ENCODE measurements at places on chromosomes 3 and 15.

DNA sequence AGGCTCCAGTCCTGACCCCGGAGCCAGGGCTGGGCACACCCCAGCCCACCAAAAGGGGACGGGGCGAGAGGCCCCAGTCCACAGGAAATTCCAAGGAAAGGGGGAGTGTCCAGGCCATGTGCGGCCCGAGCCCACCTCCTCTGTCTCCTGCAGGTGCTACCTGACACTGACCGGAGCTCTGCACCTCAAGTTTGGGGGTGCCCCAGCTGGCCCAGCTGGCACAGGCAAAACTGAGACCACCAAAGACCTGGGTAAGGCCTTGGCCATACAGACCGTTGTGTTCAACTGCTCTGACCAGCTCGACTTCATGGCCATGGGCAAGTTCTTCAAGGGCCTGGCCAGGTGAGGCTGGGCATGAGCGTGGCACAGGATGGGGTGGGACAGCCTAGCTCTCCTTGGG is 44.9 kb downstream of the DNAH1 start:
- peaks cover 73% of the 10 kb centered on the region for H3K36me3 ChIP-seq
- H3K4me1 ChIP-seq, result no peaks in the 10 kb centered on the region
- no peak overlapping the region for H3K27ac ChIP-seq
- no peaks in the 10 kb centered on the region for H3K27me3 ChIP-seq
- no peak for DNase-seq
- no peak overlapping the region for H3K4me3 ChIP-seq

DNA sequence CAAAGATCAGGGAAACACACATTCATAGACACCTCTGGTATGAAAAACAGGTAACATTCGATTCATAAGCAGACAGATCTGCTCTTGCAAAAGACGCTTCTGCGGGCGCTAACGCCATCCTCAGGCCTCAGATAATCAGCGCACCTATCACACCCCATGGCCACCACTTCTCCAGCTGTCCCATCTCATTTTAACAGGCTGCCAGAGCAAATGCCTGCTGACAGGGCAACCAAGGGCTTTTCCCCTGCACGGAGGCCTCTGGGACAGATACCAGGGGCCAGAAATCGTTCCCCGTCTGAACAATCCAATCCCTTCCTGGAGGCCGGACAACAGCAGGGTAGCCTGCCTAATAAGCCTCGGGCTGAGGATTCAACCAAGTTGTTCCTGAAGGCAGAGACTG is 15.2 kb downstream of the ABCC5 start:
- no peaks in the 10 kb centered on the region for H3K36me3 ChIP-seq
- no peak overlapping the region for H3K27ac ChIP-seq
- H3K27me3 ChIP-seq, result no peaks in the 10 kb centered on the region
- H3K4me1 ChIP-seq, result peaks cover 5% of the 10 kb centered on the region
- DNase-seq, result no peak

GRCh38 chr3:15151166-15151565 is 52.2 kb upstream of the RBSN start:
- H3K36me3 ChIP-seq, result no peaks in the 10 kb centered on the region
- H3K27ac ChIP-seq, result no peak overlapping the region
- H3K4me1 ChIP-seq, result no peaks in the 10 kb centered on the region

GRCh38 chr3:189664311-189664710 is 33.1 kb downstream of the TP63 start:
- no peaks in the 10 kb centered on the region for H3K36me3 ChIP-seq
- DNase-seq, result no peak
- no peaks in the 10 kb centered on the region for H3K4me1 ChIP-seq
- no peaks in the 10 kb centered on the region for H3K27me3 ChIP-seq

GRCh38 chr15:35047528-35047927 is 37.6 kb downstream of the NANOGP8 start:
- H3K4me1 ChIP-seq, result no peaks in the 10 kb centered on the region
- no peak for DNase-seq
- H3K36me3 ChIP-seq, result no peaks in the 10 kb centered on the region
- H3K4me3 ChIP-seq, result no peak overlapping the region

DNA sequence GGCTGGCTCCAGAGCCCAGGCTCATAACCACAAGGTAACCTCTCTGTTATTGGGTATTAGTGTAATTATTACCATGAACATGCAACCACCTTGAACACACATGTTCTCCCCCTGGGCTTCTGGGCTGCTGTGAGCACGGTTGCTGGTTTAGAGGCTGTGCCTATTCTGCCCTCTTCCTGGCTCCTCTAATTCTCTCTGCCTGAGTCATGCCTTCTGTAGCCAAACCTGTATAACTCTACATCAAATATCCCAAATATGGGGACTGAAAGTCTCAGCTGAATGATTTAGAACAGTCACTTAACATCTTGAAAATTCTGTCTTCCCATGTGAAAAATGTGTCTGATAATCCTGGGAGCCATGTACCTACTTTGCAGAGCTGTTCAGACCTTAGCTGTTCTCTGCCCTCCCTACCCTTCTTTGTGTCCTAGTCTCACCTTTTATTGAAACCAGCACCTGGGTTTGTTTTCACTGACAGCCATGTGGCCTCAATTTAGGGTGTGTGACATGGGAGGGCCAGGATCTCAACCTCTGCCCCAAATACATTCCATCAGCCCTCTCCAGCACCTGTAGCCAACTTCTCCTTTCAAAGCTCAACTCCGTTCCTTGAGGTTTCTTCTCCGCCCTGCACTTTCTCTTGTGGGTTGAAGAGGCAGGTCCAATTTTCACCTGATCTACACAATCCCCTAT is 60.7 kb downstream of the PDZRN3 start:
- no peaks in the 10 kb centered on the region for H3K36me3 ChIP-seq
- no peak overlapping the region for H3K4me3 ChIP-seq
- H3K4me1 ChIP-seq, result no peaks in the 10 kb centered on the region
- no peak for DNase-seq

GRCh38 chr15:88701561-88702095 is 62.8 kb downstream of the ISG20 start:
- no peak overlapping the region for H3K27ac ChIP-seq
- peaks cover 10% of the 10 kb centered on the region for H3K27me3 ChIP-seq
- H3K4me1 ChIP-seq, result peaks cover 12% of the 10 kb centered on the region
- no peak overlapping the region for H3K4me3 ChIP-seq
- DNase-seq, result peak; percentile 40

DNA sequence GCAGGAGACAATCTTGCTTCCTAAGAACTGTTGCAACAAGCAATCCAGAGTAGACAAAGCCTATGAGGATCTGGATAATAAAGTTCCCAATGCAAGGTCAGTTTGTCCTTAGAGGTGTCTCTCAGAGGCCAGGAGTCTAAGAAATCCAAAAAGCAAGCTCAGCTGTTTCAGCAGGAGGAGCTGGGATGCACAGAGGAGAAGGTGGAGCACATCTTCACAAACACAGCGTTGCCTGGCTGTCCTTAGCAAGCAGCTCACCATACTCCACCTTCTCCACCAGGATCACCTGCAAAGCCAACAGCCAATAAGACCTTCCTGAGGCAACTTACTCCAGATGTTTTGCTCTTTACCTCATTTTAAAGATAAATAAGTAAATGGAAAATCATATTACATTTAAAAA is 365 bp downstream of the ZBED2 start:
- DNase-seq, result no peak
- peaks cover 60% of the 10 kb centered on the region for H3K36me3 ChIP-seq
- no peak overlapping the region for H3K4me3 ChIP-seq
- H3K4me1 ChIP-seq, result peaks cover 20% of the 10 kb centered on the region
- H3K27me3 ChIP-seq, result no peaks in the 10 kb centered on the region

DNA sequence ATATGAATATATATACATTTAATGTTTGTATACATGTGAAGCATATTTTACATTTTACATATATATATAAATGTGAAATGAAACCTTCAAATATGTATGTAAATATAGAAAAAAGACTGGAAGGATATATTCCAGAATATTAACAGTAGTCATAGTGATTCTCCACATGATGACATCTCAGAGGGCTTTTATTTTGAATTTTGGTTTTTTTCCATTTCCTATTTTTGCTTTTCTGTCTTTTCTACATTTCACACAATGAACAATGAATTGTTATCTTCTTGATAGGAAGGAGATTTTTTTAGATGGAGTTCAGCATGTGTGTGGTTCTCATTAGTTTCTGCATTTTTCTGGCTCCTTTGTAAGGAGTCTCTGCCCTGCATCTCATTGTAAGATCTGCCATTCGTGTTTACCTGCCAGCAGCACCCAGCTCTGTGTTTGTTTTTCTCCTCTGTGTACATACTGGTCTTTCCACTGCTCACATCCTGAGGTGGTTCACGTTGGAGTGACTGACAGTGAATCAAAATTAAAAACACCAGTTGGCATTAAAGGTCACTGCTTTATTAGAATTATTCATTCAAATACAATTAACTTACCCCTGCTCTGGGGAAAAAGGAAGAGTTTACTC is 425.3 kb upstream of the MDFIC2 start:
- no peak overlapping the region for H3K4me3 ChIP-seq
- H3K27ac ChIP-seq, result no peak overlapping the region
- no peaks in the 10 kb centered on the region for H3K4me1 ChIP-seq
- no peak for DNase-seq

- no peaks in the 10 kb centered on the region for H3K27me3 ChIP-seq
- no peak for DNase-seq
- H3K4me3 ChIP-seq, result no peak overlapping the region
- H3K36me3 ChIP-seq, result peaks cover 73% of the 10 kb centered on the region
Measured at GRCh38 chr3:52649461-52650210, 36.1 kb downstream of the PBRM1 start.

DNA sequence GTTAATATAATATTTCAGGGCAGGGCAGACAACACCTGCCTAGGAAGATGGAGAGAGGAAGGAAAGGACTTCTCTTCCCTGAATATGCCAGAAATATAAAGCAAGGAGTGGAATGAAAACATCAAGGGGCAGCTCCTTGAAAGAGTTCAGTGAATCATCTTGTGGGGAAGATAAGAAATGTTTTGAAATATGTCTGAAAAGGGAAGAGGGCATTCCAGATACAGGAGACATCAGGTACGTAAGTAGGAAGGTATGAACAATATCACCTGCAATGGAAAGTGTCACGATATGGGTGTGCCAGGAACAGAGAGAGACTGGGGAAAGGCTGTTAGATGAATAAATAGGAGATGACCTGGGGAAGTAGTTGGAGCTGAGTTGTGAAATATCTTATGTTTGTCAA is 75.8 kb upstream of the WDR72 start:
- no peaks in the 10 kb centered on the region for H3K4me1 ChIP-seq
- H3K27me3 ChIP-seq, result no peaks in the 10 kb centered on the region
- H3K36me3 ChIP-seq, result no peaks in the 10 kb centered on the region
- H3K4me3 ChIP-seq, result no peak overlapping the region
- no peak overlapping the region for H3K27ac ChIP-seq

DNA sequence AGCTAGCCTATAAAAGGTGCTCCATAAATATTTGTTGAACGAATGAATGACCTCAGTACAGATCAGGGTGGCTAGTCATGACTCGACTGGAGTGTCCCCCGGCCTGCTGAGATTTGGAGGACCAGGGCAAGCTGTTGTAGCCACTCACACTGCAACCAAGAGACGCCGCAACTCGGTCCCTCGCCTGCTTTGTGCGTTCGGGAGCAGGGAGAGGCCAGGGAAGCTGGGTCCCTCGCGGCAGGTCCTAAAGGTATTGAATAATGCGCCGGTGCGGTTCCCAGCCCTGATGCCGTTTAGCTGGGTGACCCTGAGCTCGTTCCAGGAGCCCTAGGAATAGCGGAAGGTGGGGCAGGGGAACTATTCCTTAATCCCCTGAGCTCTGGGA is 1.8 kb downstream of the IGDCC4 start:
- H3K36me3 ChIP-seq, result no peaks in the 10 kb centered on the region
- H3K27me3 ChIP-seq, result peaks cover 36% of the 10 kb centered on the region
- H3K4me3 ChIP-seq, result no peak overlapping the region
- no peak overlapping the region for H3K27ac ChIP-seq

DNA sequence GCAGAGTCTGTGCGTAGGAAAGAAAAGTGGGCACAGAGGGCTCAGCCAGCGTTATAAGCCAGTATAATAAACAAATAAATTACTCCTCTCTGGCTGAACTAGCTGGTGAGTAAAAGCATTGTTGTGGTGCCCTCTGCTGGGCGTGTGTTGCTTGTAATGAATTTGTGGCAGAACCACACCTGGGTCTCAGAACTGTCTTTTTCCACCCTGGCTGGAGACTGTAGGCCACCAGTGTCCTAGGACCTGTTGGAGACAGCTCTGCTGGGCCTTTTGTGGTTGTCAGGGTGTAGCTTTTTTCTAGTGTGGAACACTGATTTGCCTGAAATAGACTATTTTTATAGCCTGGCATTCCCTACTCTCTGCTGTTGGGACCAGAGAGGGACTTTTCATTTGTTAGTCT is 130.5 kb upstream of the EIF1B start:
- H3K36me3 ChIP-seq, result no peaks in the 10 kb centered on the region
- H3K27ac ChIP-seq, result no peak overlapping the region
- H3K4me1 ChIP-seq, result no peaks in the 10 kb centered on the region

DNA sequence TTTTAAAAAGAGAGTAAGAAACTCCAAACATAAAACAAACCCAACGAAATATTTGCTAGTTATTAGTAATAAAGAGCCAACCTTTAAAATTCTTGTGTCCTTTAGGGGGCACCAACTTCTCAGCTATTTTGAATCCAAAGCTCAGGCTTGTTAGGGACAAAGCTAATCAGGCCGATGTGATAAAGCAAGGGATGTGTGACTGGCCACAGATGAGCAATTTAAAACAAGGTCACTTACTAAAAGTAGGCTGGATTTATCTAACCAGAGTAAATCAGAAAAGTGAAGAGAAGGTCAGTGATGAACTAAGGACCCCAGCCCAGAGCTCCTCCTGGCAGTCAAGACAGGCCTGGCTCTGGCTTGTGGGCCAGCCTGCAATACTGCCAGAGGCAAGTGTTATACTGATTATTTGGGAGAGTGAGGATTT is 108.5 kb downstream of the CYP19A1 start:
- peaks cover 4% of the 10 kb centered on the region for H3K27me3 ChIP-seq
- DNase-seq, result no peak
- no peaks in the 10 kb centered on the region for H3K36me3 ChIP-seq
- H3K27ac ChIP-seq, result no peak overlapping the region
- no peak overlapping the region for H3K4me3 ChIP-seq

DNA sequence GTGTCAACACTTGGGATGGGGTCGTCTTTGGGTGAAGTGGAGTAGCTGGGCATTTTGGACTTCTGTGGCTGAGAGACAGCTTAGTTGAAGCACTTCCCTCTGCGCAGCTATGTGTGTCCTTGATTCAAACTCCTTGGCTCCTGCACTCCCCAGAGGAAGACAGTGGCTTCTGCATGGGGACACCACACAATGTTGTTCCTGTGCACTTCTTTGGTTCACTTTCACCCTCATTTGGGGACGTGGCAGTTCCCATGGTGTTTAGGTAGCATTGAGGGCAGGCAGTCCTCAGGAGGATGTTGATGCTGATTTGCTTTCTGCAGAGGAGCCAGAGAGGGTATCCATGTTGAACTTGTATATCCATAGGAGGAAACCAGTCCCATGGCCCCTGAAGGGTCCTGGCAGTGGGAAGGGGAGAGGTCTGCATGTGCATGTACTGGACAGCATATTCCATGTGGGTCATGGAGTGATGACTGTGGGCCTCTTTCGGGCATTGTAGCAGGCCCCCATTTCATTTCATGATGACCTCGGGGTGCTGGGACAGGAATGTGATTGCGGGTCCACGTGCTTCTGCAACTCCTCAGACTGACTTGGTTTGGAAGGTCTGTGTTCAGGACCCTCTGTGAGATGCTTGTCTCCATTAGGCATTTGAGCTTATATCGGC is 135.4 kb downstream of the SNRPN start:
- no peak for DNase-seq
- no peak overlapping the region for H3K27ac ChIP-seq
- H3K27me3 ChIP-seq, result no peaks in the 10 kb centered on the region
- H3K36me3 ChIP-seq, result peaks cover 70% of the 10 kb centered on the region
- H3K4me1 ChIP-seq, result no peaks in the 10 kb centered on the region

All from CD4-positive, alpha-beta T cell (primary cell).